Cortex of kidney (tissue), 1 donor: ENCODE measurements at places on chromosomes 7 and 10.

DNA sequence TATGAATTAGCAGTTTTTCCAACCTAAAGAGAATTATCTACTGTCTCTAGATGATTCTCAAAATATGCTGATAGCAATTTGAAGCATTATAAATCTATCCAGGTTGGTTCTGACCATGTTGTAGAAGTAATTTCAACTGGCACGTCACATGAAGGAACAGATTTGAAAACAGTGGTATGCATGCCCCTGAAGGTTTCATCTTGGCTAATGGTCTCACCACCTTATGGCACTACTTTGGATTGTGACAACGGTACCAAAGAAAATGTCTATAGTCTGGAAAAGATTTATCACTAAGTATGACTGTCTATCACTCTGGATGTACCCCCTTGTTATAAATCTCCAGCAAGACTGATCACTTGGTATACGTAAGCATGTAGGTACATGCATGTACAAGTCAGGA lies 723.1 kb upstream of the GALNT17 start:
- DNase-seq, result no peak

DNA sequence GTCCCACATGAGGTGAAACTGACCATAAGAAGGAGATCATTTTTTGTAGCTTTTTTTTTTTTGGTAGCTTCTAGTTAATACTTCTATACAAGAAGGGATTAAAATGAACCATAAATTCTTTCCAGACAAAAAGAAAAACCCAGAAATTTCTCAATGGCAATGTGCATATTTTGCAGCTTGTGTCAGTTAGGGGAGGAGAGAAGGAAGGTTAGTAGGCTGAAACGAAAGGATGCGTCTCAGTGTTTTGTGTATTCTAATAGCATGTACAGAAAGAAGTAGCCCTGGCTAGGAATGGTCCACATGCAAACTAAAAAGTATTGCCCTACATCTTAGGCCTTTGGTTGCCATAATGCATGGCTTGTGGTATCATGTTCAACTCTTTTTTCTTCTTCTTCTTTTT lies 90.6 kb downstream of the CACNB2 start:
- no peak for DNase-seq

DNA sequence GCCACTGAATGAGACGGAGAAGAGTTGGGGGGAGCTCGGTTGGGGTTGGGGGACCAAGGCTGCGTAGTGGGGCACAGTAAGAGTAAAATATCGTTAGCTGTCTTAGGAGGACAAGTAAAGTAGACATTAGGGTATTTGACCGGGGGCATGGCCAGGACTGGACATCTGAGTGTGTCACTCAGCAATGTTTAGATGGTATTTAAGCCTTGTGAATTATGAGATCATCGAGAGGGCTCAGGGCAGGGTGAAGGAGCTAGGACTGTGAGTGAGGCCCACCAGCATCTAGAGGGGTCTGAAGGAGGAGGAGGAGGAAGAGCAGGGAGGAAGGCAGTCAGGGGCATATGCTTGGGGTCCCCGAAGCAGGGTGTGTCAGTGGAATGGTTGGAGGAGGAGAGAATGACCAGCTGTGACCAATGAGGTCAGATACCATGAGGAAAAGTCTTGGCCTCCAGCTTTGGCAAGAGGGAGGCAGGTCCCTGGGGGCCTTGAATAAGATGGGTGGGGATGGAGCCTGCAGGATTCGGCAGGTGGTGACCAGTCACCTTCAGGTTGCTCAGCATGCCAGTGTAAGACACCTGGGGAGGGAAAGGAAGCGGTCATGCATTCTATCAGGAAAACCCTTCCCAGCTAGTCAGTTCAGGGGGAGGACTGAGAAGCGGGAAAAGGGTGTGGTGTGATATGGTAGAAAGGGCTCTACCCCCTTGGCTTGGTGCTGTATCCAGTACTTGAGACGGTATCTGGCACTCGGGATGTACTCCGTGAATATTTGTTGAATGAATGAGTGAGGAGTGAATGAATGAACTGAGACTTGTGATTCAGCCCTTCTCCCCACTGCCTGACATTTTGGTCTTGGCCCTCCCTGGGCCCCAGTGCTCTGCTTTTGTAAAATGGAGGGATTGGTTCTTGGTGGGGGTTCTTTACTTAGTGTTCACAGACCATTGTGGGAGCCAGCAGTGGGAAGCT lies 34.8 kb upstream of the SH2D4B start:
- no peak for DNase-seq

DNA sequence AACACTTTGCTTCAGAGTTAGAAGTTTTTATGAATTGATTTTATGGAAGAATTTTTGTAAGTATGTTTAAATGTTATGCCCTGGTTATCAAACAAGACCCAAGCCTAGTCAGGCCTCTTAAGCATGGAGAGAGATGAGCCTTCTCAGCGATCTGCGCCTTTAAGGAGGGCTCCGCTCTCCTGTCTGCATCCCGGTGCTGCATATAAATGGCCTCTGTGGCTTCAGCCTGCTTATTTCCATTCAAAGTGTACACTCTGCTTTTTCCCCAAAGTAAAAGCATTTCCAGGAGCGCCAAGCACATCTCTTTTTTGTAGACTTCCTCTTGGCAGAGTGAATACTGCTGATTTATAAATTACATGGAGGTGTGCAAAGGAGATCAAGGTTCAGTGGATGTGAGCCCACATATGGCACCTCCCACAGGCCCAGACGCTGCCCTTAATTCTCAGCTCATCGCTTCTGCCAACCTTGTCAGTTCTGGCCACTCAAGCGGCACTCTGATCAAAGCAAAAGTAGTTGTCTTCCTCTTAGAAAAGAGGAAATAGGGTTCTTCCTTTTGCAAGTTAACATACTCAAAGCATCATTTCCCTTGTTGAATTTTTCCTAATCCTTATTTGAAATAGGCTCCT lies 70.0 kb upstream of the SFMBT2 start:
- no peak for DNase-seq

GRCh38 chr10:11435581-11435981 lies 175.9 kb downstream of the USP6NL start:
- DNase-seq, result no peak

DNA sequence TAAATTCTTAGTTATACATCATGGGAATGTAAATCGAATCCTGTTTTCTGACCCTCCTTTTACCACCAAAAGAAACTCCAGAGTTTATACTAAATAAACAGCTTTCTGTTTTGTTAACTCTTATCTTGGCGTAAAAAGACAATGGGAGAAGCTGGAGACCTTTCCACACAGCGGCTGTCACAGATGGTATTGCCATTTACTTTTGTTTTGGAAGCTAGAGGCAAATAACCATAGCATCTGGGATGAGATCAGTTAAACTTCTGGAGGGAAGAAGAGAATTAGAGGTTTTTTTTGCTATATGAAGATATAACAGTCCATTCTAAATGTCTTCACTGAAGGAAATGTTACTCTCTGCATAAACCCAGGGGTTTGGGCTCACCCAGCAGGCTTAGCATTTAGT lies 258.9 kb downstream of the REEP3 start:
- no peak for DNase-seq

DNA sequence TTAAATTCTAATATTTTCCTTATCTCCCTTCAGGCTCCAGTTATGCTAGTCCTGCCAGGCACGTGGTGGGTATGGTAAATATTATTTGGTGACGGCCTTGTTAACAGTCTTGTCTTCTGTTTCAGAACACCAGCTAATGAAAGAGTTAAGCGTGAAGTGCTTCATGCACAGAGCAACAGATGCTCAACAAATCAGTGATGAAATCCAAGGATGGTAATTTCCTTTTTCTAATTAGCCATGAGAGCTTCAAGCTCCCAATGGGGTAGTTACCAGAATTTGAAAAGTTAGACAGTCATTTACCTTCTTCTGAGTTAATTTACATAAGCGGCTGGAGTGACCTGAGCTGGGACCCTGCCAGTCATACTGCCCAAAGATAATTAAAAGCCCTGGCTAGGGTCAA lies 1.9 kb upstream of the OTUD1 start:
- no peak for DNase-seq

DNA sequence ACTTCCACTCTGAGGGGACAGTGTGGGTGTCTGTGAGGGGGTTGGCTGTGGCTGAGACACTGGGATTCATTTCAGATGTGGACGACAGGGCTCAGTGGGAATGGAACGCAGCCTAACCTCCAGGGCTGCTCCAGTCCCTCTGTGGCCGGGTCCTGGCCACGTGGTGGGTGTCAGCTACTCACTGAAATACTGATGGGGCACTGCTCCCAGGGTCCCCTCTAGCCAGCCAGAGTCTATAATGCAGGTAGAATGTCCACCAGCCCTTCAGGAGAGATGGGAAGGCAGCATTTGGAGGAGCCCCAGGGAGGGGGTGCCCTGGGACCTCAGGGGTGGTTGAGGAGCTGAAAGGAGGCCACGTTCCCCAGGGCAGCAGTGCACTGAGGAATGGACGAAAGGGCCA lies 87.2 kb upstream of the LANCL2 start:
- no peak for DNase-seq

- DNase-seq, result no peak
Observed at GRCh38 chr7:47424523-47424922, 157.4 kb downstream of the TNS3 start.
